Stomach (tissue), 19 donors: ENCODE measurements at places on chromosomes 7 and 10. TPM values are rescaled to one million over a fixed set of nuclear protein-coding genes. Genes with fewer than 3 reads are reported as not detected.

Gene SLC18A3
- polyA plus RNA-seq: not detected

Gene AMPH
- 0.80 TPM for polyA plus RNA-seq

DNA sequence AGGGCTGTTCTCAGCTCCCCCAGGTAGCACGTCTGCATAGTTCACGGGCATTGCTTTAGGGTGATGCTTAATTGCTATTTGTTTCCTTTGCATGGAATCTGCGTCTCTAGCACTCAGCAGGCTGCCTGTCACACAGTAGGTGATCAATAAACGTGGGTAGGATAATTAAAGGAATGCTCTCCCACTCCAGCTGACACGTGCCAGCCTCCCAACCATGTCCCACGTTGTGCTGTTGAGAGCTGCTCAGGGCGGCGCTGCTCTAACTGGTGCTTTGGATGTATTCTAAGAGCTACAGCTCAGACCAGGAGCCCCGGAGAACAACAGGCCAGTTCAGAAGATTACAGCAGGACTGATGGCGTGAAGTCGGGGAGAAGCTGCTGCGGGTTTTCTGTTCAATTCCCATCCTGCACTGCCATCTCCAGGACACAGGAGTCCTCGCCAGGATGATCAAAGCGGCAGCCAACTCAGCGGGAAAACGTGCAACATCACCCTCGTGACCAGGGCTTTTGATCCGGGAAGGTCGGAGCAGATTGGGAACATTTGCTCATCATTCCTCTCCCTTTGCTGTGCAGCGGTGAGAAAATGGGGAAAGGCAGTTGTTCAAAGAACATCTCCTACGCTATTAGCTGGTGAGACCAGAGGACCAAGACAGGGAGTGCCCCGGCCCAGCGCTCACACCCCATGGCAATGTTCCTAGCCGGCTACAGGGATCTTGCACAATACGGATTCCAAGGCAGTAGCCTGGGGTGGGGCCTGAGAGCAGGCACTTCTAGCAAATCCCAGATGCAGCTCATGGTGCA, 50.5 kb upstream of the FOXK1 start:
- DNase-seq: peak; percentile 73

DNA sequence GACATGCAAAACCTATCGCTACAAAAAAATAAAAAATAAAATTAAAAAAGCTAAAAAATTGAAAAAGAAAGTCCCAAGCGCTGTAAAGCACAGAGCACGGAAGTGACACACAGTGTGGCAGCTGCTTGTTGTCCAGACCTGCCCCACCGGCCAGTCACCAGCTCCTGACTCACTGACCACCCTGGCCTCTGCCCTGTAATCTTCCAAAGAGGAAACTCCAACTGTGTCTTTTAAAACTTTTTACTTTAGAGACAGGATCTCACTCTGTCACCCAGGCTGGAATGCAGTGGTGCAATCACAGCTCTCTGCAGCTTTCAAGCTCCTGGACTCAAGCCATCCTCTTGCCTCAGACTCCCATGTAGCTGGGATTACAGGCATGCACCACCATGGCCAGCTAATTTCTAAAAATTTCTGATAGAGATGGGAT, 23.6 kb downstream of the GNA12 start:
- DNase-seq: peak; percentile 58

GRCh38 chr10:118658762-118659161, 63.3 kb upstream of the PRLHR start:
- no peak for DNase-seq
